ENCODE measurements at places on chromosomes 6 and 20. TPM values are rescaled to one million over a fixed set of nuclear protein-coding genes. Genes with fewer than 3 reads are reported as not detected.

DNA sequence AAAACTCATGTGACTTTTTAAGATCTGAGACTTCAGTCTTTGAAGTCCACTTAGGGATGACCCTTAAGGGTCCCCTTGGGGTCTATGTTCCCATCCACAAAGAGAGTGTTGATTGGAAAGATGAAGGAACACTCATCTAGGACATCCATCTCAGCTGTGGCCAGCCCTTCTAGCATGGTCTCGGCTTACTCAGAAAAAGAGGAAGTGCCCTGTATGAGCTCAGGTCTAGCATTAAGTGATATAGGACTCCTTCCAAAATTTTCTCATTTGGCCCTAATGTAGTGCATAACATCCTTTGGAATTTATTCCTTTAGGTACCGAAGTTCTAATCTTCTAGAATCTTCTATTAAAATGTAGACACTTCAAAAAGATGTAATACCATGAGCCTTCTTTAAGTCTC, 77.4 kb downstream of the NDUFAF5 start:
- DNase-seq: no peak

DNA sequence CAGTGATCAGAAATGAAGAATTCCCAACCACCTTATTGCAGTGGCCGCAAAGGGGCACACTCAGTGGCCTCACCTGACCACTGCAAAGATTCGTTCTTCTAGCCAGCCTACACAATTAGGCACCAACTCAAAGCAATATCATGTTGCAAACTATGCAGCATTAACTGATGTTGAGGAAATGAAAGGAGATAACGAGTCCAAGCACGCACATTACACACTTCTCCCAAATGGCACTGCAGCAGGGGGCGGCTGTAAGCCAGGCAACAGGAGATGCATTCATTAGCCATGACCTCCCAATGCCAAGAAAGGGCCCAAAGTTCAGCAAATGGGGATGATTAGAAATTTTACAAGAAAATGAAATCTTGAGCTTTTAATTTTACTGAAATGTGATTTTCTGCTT, 39.3 kb downstream of the ATXN1 start:
- DNase-seq: peak; percentile 21

Gene SPATS1
- total RNA-seq: not detected

- DNase-seq: no peak
Measured at GRCh38 chr6:64062960-64063683, 427.5 kb downstream of the PHF3 start.

- DNase-seq: no peak
Measured at GRCh38 chr6:148700047-148700715, 46.6 kb upstream of the UST start.

DNA sequence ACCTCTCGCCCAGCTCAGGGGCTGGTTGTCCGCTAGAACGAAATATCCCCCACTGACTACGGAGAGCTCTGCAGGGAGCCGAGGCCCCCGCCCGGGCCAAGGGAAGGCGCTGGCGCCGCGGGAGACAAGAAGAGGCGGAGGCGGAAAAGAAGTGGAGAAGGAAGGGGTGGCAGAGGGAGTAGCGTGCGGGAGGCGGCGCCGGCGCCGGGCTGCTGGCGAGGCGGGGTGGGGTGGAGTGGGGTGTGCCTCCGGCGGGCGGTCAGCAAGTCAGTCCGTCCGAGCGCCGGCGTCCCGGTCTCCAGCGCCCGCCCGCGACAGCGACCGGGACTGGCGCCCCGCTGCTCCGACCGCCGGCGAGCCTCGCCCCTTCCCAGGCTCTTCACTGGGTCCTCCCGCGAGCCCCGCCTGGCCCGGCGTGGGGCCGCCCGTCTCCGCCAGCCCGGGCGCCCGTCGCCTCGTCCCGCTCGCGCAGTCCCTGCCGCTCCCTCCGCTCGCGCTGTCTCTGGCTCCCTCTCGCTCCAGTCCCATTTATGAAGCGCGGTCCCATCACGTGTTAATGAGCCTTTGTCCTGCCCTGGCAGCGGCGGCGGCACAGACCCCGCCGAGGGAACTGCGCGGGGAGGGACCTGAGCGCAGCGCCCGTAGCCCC, at the start of gene CNR1:
Gene CNR1, minus strand, starts transcription at position 504 of the 649 bp plus-strand sequence. CDS start 21,073 bp downstream, outside the sequence.
- DNase-seq: peak; percentile 34

- DNase-seq: no peak
Measured at GRCh38 chr20:17229256-17229655, 2.4 kb downstream of the PCSK2 start.

Gene CBLN4
- total RNA-seq: not detected

GRCh38 chr20:53930651-53931504, 139.5 kb downstream of the BCAS1 start:
- no peak for DNase-seq

DNA sequence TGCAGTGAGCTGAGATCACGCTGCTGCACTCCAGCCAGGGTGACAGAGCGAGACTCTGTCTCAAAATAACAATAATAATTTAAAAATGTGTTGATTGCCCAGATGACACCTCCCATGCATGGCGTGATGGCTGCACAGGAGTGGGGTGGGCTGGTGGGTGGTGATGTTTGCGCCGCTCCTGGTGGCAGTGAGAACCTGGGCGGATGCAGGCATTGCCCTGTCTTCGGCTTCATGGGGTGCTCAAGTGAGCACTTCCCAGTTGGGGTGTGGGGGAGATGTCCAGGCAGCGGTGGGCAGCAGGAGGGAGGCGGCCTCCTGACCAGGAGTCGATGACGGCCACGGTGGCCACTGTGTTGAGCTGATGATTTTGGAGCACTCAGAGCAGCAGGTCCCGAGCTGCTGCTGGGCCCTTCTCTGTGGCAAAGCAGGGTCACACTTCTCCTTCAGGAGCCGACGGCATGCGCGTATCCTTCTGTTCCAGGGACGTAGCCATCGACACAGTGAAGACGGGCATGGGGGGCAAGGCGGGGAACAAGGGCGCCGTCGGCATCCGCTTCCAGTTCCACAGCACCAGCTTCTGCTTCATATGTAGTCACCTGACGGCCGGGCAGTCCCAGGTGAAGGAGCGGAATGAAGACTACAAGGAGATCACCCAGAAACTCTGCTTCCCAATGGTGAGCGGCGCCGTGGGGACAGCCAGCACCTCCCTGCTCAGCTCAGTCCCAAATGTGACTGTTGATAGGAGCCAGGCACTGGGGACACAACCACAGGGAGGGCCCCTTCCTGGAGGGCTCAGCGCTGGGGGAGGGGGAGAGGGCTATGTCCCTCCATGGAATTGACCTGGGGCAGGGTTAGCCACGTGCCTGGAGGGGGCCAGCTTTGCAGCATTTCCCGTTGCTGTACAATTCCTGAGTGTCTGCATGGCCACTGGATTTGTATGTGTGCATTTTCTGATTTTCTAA, 89.7 kb downstream of the SYNJ2 start:
- no peak for DNase-seq

- DNase-seq: peak; percentile 46
Measured at GRCh38 chr6:150641398-150642139, 41.9 kb downstream of the PLEKHG1 start.
